IPS-NIHi11 (cell line): ENCODE measurements at places on chromosomes 11 and 22.

DNA sequence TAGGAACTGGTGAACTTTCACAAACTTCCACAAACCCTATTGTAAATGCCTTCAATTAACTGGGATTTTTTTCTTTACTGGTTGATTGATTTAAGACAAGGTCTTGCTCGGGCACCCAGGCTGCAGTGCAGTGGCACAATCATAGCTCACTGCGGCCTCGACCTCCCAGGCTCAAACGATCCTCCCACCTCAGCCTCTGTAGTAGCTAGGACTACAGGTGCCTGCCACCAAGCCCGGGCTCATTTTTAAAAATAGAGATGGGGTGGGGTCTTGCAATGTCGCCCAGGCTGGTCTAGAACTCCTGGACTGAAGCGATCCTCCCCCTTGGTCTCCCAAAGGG is 35.7 kb upstream of the POLA2 start:
- DNase-seq = no peak

DNA sequence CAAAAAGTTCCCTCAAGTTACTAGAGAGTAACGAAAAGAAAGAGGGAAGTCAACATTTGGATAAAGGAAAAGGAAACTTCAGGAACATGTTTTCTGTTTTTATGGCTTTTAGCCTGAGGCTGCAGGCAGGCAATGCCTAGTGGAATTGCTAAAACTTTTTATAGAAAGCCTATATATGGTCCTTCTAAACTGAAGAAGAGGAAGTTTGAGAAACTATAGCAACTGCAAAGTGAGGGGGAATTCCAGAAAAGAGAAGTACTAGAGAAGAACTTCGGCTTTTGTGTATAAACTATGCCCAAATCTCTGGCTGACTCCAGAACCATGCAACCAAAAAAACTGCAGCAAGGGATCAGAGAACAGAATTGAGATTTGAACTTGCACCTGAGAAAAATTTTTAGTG is 74.3 kb upstream of the ARHGAP42 start:
- DNase-seq = no peak

DNA sequence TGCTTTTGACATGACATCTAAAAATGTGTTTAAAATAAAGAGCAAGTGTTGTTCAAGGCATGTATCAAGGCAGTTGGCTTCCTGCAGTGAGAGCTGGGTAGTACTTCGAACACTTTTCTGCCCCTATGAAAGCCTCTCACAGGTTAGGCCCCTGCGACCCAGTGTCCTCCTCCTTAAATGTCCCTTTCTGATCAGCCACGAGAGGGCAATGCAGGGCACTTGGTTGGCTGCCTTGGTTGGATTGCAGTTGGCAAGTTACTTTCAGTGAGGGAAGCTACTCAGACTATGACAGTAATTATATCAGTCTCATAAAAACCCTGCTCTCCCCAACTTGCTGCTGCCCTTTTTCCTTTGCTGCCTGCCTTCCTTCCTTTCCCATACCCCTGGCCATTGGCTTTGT is 743.8 kb downstream of the NTM start:
- peak; percentile 71 for DNase-seq

DNA sequence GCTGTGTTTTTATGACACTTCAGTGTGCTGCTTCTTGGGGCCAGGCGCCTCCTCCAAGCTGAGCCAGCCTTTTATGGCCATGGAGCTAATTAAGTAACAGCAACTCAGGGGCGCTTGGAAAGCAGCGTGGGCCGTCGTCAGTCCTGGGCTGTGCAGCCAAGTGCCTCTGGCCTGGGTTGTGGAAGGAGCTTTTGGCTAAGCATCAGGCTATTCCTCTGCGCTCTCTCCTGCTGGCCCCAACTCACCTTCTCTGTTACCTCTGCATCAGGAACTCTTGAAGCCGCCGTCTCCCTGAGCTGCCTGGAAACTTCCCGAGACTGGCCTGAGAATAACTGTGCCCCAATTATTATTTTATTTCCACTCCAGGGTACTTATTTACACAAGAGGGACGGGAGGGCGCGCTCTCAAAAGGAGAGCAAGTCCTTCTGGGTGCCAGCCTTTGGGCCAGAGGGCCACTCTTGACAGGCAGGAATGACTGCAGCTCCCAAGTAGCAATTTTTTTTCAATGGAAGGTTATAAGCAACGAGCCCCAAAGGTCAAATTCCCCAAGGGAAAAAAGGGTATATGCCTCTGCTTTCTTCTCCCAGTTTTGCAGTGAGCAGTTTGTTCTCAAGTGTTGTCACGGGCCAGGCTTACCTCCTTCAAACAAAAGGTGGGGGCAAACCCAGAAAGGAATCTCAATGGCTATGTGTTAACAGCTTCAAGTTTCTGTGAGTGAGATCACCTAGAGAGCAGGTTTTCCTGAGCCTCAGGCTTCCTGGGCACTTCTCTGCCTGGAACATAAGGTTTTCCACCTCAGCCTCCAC is 38.5 kb upstream of the NAV2 start:
- DNase-seq = peak; percentile 32

DNA sequence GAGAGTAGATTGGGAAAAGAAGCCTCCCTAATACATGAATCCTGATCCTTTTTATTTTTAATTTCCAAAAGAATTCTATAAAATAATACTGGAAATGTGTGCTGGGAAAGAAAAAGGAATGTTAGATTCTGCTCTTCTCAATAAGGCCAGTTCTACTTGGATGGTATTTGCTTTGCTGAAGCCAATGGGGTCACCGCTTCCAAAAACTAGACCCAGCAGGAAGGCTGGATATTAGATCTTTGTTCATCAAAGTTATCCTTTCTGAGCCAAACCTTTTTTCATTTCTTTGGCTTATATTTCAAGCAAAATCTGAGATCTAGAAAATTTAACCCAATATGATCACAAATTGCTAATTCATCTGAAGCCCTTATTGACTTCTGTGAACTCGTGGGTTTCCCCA is 41.4 kb downstream of the SCUBE2 start:
- DNase-seq = no peak

- peak; percentile 77 for DNase-seq
Measured at GRCh38 chr11:73359930-73360742, 16.1 kb upstream of the RELT start.

DNA sequence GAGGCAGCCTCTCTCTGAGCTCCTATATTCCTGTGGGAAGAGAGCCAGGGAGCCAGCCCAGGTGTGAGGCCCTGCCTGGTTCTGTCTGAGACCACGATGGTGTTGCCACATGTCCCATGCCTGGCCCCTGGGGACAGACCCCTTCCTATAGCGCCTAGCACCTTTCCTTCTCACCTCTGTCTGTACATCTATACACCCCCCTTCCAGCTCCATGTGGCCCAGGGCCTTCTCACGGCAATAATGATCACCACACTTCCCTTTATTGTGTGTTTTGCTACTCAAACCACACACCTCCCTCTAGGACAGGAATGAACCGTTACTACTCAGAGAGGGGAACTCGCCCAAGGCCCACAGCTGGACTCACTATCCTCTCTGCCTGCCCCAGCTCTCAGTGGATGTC is 12.8 kb downstream of the CD82 start:
- DNase-seq = no peak
